ENCODE measurements at places on chromosomes 7 and 10.

DNA sequence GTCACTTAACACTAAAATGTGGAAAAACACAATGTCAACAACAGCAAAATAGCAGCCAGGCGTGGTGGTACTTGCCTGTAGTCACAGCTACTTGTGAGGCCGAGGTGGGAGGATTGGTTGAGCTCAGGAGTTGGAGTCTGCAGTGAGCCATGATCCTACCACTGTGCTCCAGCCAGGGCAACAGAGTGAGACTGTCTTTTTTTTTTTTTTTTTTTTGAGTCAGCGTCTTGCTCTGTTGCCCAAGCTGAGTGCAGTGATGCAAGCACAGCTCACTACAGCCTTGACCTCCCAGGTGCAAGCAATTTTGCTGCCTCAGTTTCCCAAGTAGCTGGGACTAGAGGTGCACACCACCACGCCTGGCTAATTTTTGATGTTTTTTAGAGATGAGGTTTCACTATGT lies 6.1 kb downstream of the KCTD7 start:
- no peak for DNase-seq

GRCh38 chr10:118912961-118913600 lies 116.4 kb upstream of the NANOS1 start:
- DNase-seq = no peak

DNA sequence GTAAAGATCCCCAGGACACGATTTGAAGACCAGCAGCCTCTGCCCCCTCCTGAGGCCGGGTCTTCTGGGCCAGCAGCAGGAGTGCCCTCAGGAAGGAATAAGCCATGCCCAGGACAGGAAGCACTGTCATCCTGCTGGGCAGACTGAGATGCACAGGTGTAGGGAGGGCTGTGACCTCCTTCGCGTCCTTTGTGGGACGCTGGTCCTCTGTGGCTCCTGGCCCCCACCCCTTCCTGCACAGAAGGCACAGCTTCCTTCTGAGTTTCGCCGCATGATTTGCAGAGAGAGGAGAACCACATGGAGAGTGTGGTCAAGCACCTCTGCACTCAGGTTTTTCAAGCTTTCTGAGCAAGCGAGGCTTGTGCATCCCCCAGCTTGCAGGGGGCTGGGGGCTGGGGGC lies 112.7 kb downstream of the RGS10 start:
- no peak for DNase-seq

GRCh38 chr10:5014936-5015335 lies 11.3 kb upstream of the AKR1C2 start:
- no peak for DNase-seq

DNA sequence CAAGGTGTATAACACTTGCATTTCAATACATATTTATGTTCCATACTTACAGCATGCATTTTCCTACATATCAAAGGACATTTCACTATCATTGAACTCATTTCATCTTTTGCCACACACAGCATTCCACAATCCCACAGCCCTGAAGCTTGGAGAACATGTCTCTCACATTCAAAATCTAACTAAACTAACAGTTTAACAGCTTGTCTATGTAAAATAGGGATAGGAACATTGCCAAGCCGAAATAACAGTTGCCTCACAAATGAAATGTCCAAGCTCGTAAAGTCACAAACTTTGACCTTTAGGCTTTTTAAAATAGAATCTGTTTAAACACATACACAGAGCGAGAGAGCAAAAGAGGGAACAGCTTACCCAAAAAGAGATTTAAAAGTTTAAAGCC lies 65.3 kb downstream of the HGF start:
- DNase-seq = no peak

- DNase-seq = no peak
Measured at GRCh38 chr10:110778211-110778610, 93.5 kb upstream of the PDCD4 start.

DNA sequence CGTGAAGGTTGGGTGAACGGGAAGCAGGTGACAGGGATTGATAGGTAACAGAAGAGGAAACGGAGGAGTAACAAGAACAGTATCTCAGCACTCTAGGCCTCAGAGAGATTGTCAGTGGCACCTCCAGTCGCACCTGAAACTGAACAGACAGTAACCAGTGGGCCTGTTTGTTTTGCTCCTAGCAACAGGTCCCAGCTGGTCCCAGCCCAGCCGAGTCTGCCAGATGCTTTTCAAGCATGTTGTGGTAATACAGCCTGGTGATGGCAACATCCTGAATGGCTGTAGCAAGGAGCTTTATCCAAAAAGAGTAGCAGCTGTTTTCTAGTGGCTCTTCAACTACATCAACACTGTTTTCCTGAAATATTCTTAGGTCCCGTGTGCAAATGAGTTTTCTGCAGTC lies 4.7 kb downstream of the CACNB2 start:
- no peak for DNase-seq

DNA sequence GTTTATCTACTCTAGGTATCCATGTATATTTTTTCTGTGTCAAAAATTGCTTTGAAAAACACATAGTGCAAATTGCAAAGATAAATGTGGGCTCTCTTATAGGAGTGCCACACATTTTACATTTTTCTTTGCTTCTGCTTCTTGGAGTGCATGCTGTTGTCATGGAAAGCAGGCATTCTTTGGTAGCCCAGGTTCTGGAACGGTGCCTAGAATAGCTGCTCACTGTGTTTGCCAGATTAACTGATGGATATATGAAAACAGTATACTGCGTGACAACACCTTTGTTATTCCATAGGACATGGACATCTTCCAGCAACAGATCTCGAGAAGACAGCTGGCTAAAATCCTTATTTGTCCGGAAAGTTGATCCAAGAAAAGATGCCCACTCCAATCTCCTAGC lies 13.4 kb downstream of the NIPSNAP2 start:
- DNase-seq = no peak

DNA sequence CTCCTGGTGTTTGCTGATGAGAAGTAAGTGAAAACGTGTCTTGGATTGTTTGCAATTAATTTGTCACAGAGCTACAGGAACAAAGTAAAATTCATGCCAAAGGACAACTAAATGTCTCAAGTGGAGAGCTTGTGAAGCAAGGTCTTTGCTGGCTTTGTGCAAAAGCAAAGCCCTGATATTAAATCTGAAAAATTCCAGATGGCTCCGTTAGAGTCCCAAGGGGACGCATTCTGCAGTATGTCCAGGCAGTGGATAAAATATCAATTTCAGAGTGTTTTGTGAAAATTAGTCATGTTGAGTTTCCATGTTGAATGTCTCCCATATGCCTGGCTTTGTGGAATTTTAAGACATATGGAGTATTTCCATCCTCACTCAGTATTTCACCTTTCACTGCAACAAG lies 102.5 kb upstream of the PTN start:
- DNase-seq = no peak

DNA sequence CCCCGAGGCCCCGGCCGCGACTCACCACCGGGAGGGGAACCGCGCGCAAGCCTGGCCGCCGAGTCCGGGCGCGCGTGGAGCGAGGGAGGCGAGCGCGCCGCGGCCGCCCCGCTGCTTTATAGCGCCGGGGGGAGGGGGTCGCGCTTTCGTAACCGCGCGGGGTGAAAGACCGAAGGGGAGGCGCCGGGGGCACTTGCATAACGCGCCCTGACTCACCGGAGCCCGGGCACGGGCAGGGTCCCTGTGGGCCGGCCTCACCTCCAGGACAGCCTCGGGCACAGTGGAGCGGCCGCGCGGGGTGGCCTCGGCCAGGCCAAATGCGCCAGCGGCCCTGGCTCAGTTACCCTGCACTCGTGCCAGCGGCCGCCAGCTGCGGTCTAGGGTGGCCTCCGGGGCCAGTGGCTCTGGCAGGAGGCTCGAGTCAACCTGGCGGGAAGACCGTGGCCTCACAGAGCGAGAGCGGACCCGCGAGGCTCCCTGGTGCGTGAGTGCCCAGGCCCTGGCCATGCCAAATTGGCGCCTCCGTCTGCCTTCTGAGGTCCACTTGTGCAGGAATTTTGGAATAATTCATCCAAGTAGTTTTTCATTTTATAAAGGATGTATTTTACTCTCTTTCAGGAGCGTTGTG lies at the start of gene RBP4:
Gene RBP4 (minus strand): TSS at position 90 of the 628 bp plus-strand sequence. CDS start 207 bp downstream, outside the sequence.
- DNase-seq = no peak

DNA sequence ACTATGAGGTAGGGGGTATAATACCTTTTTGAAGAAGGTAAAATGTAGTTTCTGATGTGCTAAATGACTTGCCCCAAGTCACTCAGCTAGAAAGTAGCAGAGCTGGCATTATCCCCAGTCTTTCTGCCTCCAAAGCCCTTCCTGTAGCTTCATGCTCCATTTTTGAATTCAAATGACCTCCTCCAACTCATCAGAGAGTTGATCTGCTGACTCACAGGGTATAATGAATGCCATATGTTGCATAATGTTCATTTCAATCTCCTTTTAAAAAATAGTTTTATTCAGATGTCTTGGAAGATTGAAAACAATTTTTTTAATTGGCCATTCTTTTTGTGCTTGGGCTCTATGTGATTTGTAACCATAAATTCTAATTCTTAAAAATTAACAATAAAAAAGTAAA lies 272.8 kb upstream of the IMMP2L start:
- no peak for DNase-seq

GRCh38 chr7:1460821-1461645 lies 1.8 kb upstream of the MICALL2 start:
- no peak for DNase-seq

DNA sequence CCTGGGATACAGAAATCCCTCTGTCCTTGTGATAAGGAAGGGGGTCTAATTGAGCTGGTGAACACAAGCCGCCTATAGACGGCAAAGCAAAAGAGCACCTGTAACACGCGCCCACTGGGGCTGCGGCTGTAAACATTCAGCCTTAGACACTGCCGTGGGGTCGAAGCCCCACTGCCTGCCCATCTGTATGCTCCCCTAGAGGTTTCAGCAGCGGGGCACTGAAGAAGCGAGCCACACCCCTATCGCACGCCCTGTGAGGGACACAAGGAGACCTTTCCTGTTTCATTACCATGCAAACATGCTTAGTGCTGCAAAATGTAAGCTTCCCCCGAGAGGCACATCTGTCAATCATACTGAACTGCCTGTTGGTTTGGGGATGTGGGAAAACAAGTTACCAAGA lies 82.1 kb downstream of the NRP1 start:
- no peak for DNase-seq

- no peak for DNase-seq
Measured at GRCh38 chr7:116661865-116662264, 10.1 kb upstream of the MET start.

- no peak for DNase-seq
Measured at GRCh38 chr10:101452176-101452575, 98.2 kb downstream of the BTRC start.

- DNase-seq = no peak
Measured at GRCh38 chr10:60343254-60343653, 46.4 kb downstream of the ANK3 start.

DNA sequence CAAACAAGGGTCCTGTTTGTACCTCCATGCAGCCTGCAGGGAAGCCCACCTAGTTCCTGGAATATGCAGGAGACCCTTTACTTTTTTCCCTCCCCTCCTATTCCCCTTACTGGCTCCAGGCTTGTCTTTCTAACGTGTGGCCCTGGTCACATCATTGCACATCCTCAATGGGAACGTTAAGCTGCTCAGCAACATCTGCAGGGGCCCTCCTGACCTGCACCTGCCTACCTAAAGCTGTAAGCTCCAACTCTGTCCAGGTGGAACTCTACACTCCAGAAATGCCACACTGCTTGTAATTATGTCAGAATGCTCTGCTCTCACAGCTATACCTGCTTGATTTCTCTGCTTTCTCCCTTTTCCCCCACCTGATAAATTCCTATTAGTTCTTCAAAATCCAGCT lies 72.1 kb downstream of the ARMC3 start:
- DNase-seq = no peak

GRCh38 chr10:66291133-66291532 lies 634.7 kb upstream of the LRRTM3 start:
- DNase-seq = no peak

DNA sequence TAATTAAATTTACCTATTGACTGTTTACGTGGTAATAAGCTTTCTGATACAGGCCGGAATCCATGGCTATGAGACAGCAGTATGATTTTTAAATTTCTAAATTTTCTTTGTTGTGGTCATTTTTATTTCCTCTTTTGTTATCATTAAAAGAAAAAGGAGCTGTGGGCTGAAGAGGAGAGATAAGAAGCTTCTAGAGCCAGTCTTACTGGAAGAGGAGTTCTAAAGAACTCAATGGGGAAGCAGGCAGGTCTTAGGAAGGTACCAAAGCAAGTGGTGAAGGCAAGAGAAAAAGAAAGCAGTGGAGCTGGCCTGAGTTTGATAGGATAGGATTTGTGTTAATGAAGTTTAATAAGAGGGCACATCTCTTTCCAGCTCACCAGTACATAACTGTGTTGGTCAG lies 1187.8 kb downstream of the CNTNAP2 start:
- DNase-seq = no peak

GRCh38 chr10:24255881-24256311 lies 47.0 kb downstream of the KIAA1217 start:
- DNase-seq = no peak

- DNase-seq = no peak
Measured at GRCh38 chr10:75865413-75866299, 434.2 kb downstream of the LRMDA start.

DNA sequence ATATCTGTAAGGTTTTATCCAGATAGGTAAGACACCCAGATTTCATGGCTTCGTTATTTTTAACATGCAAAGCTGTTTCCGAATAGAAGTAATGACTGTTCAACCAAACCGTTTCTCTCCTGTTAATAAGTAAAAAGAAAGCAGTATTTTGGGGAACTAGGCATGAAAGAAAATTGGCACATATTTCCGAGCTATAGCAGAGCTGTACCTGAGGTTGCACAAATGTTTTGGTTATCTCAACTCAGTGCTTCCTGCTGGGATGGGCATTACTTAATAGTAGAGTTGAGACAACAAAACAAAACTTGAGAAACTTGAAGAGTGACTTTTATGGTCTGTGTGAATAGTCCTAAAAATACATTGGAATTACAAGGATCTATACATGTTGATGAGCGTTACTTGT lies 564.3 kb upstream of the SORCS1 start:
- DNase-seq = no peak

GRCh38 chr10:44995914-44996669 lies 4.6 kb upstream of the ZNF22 start:
- DNase-seq = no peak

DNA sequence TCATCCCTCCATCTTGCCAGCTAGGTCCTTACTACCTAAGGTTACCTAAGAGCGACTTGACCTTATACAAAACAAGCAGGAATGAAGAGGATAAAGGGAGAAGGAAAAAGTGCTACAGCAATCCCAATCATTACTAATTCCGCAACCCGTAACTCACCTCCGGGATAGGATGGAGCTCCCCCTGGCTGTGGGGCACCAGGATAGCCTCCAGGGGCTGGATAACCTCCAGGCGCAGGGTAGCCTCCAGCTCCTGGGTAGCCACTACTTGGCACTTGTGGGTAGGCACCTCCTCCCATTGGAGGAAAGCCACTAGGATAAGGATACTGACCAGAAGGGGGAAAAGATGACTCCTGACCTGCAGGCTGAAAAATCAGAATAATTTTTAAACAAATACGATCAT lies 15.8 kb downstream of the ANXA7 start:
- DNase-seq = no peak

- DNase-seq = no peak
Measured at GRCh38 chr7:94236960-94237359, 157.7 kb upstream of the COL1A2 start.

DNA sequence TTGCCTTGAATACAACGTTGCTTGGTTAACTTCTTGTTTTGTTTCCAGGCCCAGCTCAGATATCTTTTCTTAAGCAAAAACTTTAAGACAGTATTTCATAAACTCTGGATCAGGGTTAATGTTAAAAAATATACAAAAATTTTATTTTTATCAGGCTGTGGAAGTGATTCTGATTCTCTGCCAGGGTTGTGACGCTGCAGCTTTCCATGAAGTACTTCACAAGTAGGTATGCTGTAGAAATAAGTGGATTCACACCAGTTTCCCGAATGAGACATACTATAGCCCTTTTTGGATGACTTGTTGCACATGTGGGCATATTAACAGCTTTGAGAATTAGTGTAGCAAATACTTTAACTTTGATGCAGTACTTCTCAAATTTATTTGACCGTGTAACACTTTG lies 70.1 kb downstream of the CDK14 start:
- DNase-seq = no peak
